ENCODE measurements at places on chromosomes 7 and 10. TPM values are rescaled to one million over a fixed set of nuclear protein-coding genes. Genes with fewer than 3 reads are reported as not detected.

Gene PPP1R17
- not detected for total RNA-seq

Gene SNCG
- total RNA-seq, result 1.2 TPM

DNA sequence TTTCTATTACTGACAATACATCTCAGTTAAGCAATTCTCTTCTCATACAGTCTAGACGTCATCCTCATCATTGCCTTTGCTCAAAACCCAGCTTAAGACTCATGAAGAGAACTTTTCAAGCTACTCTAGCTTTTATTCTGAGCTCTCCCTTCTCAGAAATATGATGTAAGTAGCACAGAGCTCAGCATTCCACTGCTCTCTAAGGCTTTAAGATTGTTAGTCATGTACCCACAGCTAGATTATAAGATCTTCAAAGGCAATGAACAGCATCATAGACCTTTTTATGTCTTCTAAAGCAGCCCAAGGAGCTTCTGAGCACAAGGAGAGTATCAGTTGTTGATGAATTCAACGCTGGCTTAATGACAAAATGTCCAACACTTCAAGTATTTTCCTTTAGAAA, 119.3 kb downstream of the NRP1 start:
- H3K27me3 ChIP-seq, result no peaks in the 10 kb centered on the region
- no peak overlapping the region for H3K4me3 ChIP-seq
- H3K4me1 ChIP-seq, result peaks cover 20% of the 10 kb centered on the region
- DNase-seq, result no peak
- no peak overlapping the region for H3K27ac ChIP-seq

Gene ACTL6B
- total RNA-seq, result not detected

Gene TAS2R3
- total RNA-seq, result 0.69 TPM

DNA sequence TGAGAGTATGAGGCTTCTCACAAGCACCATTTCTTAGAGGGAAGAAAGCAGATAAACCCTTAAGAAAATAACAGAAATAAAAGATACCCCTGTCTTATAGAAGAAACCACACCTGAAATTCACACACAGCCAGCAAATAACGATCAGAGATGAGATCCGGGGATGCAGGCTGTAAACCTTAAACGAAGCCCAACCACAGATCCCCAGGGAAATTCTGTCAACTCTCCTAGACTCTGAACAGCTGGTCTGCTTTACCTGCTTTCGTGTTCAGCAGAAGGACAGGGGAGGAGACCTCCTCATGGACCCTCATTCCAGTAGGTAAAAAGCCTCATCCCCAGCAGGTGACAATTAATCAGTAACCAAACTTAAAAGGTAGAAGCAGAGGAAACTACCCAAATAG, 45.0 kb downstream of the VOPP1 start:
- H3K4me3 ChIP-seq, result no peak overlapping the region
- peaks cover 28% of the 10 kb centered on the region for H3K36me3 ChIP-seq
- DNase-seq, result no peak

DNA sequence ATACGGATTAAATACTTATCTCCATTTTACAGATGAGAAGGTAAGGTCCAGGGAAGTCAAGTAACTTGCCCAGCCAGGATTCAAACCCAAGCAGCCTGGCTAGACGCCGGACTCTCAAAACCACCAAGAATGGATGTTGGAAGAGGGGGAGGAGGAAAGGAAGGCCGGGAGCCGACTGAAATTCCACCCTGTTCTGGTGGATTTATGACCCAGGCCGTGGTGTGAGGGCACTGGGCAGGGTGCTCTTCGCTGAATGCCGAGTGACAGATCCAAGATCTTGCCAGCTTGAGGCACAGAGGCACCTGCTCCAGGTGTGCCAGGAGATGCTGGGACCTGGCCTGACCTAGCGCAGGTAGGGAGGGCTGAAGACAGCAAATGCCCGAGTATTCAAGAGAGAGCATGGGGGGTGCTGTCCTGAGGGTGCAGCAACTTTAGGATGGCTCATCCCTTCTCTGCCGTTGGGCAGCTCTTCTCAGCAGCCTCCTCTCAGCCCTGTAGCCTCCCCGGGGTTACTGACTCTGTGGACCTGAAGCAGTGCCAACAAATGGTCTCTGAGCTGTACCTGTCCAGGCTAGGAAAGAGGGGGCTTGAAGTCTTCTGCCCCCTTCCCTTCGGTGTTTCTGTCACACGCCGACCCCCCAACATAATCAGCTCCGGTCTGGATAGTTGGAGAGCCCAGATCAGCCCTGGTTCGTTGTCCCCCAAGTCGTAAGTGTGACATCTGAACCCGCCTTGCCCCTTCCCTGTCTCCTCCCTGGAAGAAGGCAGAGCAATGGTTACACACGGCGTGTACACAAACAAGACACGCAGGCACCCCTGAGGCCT, 713 bp downstream of the LOXL4 start:
- peaks cover 45% of the 10 kb centered on the region for H3K27me3 ChIP-seq
- no peaks in the 10 kb centered on the region for H3K36me3 ChIP-seq
- H3K4me1 ChIP-seq, result no peaks in the 10 kb centered on the region
- H3K4me3 ChIP-seq, result no peak overlapping the region
- no peak overlapping the region for H3K27ac ChIP-seq

- H3K36me3 ChIP-seq, result peaks cover 4% of the 10 kb centered on the region
- DNase-seq, result no peak
- no peak overlapping the region for H3K27ac ChIP-seq
- no peak overlapping the region for H3K4me3 ChIP-seq
Measured at GRCh38 chr10:114301951-114302710, 63.1 kb downstream of the VWA2 start.

GRCh38 chr10:13206546-13207443, 27.4 kb downstream of the UCMA start:
- no peak overlapping the region for H3K27ac ChIP-seq
- DNase-seq, result no peak
- H3K4me3 ChIP-seq, result no peak overlapping the region
- H3K27me3 ChIP-seq, result no peaks in the 10 kb centered on the region

DNA sequence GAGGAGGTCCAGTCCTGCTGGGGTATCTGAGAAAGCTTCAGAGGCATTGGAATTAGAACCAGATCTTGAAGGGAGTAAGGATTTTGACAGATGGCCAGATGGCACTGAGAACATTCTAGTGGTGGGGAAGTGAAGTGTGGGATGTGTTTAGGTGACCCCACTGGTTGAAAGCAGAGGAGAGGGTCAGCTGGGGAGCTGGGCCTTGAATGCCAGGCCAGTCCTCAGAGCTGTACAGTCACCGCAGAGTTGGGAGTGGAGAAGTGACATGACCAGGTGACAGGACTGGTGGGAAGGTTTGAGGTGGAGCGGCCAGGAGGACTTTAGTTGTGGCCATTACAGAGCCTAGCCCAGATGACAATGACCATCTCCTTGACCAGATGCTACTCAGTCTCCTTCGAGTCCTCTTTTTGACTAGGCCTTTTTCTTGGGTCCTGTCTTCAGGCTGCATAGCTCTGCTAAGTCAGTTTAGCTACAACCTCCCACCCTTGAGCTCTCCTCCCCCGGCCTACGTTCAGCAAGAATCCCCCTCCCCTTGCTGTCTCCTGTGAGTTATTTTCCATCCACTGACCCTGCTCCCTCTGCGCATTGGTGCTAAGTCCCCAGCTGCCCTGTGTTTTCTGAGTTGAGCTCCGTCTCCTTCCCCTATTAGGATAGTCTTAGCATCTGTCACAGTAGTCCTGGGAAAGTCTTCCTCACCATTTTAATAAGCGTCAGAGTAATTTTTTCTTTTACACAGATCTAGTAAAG, 56.3 kb downstream of the CCNY start:
- no peaks in the 10 kb centered on the region for H3K27me3 ChIP-seq
- peaks cover 53% of the 10 kb centered on the region for H3K4me1 ChIP-seq
- peaks cover 20% of the 10 kb centered on the region for H3K36me3 ChIP-seq
- H3K27ac ChIP-seq, result no peak overlapping the region
- DNase-seq, result no peak

Gene CTBP2
- total RNA-seq, result 0.19 TPM

DNA sequence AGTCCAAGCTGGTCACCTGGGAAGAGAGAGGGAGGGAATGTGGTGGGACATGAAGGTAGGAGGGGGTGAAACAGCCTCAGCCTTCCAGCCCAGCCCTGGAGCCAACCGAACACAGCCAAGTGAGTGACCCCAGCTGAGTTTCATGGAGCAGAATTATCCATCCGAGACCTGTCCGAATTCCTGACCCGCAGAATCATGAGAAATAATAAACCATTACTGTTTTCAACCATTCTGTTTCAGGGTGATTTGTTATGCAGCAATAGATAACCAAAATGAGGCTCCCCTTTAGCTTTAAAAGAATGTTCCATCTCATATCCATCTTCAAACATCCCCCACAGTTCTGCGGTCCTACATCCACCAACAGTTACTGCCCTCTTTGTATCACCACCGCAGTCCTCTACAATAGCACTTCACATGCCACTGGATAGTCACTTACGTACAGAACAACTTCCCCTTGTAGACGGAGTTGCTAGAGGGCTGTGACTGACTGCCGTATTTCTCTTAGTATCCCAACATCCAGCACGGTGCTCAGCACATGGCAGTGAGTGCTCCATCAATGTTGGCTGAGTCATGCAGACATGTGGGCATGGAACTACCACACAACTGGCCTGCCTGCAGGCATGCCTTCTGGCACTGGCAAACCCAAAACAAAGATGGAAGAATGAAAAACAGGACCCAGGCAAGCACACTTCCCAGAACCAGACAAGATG, 18.5 kb downstream of the KIAA1549 start:
- DNase-seq, result no peak
- no peaks in the 10 kb centered on the region for H3K36me3 ChIP-seq
- H3K27me3 ChIP-seq, result no peaks in the 10 kb centered on the region
- no peak overlapping the region for H3K4me3 ChIP-seq
- H3K4me1 ChIP-seq, result peaks cover 3% of the 10 kb centered on the region

Gene ASAH2
- 5.0 TPM for total RNA-seq

Gene SEMA4G
- 0.48 TPM for total RNA-seq

- H3K4me3 ChIP-seq, result no peak overlapping the region
- no peaks in the 10 kb centered on the region for H3K36me3 ChIP-seq
Measured at GRCh38 chr7:68752485-68753178, 845.6 kb upstream of the AUTS2 start.

Gene CRTAC1
- not detected for total RNA-seq

Gene AGAP9
- 6.7 TPM for total RNA-seq
